ENCODE measurements at places on chromosomes 7 and 10. TPM values are rescaled to one million over a fixed set of nuclear protein-coding genes. Genes with fewer than 3 reads are reported as not detected.

The CALHM3 gene
- 0.63 TPM for total RNA-seq

The C10orf105 gene
- not detected for total RNA-seq

The C10orf67 gene
- total RNA-seq: 0.10 TPM

The OR2A42 gene
- not detected for total RNA-seq

The CNNM1 gene
- total RNA-seq: 21.1 TPM

The PIP gene
- total RNA-seq: not detected

The STARD3NL gene
- 53.9 TPM for total RNA-seq

The SMKR1 gene
- 7.1 TPM for total RNA-seq

The ARMS2 gene
- not detected for total RNA-seq

The TAS2R41 gene
- total RNA-seq: not detected

The SPDYE2 gene
- total RNA-seq: not detected

The RNF32 gene
- total RNA-seq: 1.4 TPM

The DRGX gene
- not detected for total RNA-seq

The SFRP4 gene
- total RNA-seq: 4.2 TPM

The CASTOR2 gene
- 2.9 TPM for total RNA-seq

The AVPI1 gene
- total RNA-seq: 85.8 TPM

The MYPN gene
- total RNA-seq: 2.7 TPM

The SPAM1 gene
- total RNA-seq: not detected

The SMO gene
- total RNA-seq: 19.3 TPM

The GHITM gene
- 212 TPM for total RNA-seq

The ACSL5 gene
- 0.21 TPM for total RNA-seq

The CXCL12 gene
- 0.13 TPM for total RNA-seq

The NPC1L1 gene
- total RNA-seq: 0.07 TPM

The ECHDC3 gene
- total RNA-seq: 10.1 TPM

The PKD2L1 gene
- total RNA-seq: not detected

The NUDT13 gene
- total RNA-seq: 3.3 TPM

The AKR1D1 gene
- total RNA-seq: not detected

The SLC13A1 gene
- not detected for total RNA-seq

The SLC16A9 gene
- 0.07 TPM for total RNA-seq

The STK17A gene
- total RNA-seq: 37.8 TPM

The WAPL gene
- total RNA-seq: 16.8 TPM

The TRPV5 gene
- not detected for total RNA-seq

The C7orf33 gene
- total RNA-seq: not detected

The GJC3 gene
- total RNA-seq: 0.27 TPM

The CASP2 gene
- 21.4 TPM for total RNA-seq

The CPN1 gene
- 0.20 TPM for total RNA-seq

The PLXNA4 gene
- 1.5 TPM for total RNA-seq

The IGFBP1 gene
- 30.8 TPM for total RNA-seq

The TMEM196 gene
- not detected for total RNA-seq

The TMEM229A gene
- total RNA-seq: not detected

The NODAL gene
- total RNA-seq: not detected

The GIMAP5 gene
- not detected for total RNA-seq

The DNAJC30 gene
- total RNA-seq: 10.7 TPM

The SAP25 gene
- 0.73 TPM for total RNA-seq

The TCAF2 gene
- 0.36 TPM for total RNA-seq

The XPNPEP1 gene
- total RNA-seq: 36.7 TPM
